ENCODE measurements at places on chromosomes 4 and X.

DNA sequence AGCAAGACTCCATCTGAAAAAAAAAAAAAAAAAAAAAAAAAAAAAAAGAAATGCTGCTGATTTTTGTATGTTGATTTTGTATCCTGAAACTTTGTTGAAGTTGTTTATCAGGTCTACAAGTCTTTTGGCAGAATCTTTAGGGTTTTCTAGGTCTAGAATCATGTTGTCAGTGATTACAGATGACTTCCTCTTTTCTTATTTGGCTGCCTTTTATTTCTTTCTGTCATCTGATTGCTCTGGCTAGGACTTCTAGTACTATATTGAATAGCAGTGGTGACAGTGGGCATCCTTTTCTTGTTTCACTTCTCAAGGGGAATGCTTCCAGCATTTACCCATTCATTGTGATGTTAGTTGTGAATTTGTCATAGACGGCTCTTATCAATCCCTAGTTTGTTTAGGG is 334.4 kb downstream of the SPRY1 start:
- no peak for DNase-seq

- no peak for DNase-seq
Observed at GRCh38 chrX:68827256-68827655, 1.6 kb upstream of the EFNB1 start.

GRCh38 chr4:44447563-44448504 is 775 bp downstream of the KCTD8 start:
- no peak for DNase-seq

DNA sequence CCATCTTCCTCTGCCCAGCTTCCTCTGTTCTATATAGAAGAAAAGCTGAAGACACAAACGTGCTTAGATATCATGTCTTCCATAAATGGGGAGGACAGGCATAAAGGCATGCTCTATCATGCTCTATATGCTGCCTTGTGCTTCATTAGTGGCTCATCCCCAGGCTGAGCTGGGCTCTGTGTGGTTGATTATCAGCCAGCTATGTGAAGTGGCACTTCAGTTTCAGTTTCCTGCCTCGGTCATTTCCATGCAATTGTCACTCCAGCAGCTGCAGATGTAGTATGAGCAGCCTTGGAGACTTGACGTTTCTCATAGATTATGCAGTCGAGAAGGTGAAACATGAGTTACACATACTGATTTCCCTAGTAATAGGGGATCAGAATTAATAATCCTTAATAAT is 106.2 kb downstream of the SYTL5 start:
- DNase-seq: no peak

DNA sequence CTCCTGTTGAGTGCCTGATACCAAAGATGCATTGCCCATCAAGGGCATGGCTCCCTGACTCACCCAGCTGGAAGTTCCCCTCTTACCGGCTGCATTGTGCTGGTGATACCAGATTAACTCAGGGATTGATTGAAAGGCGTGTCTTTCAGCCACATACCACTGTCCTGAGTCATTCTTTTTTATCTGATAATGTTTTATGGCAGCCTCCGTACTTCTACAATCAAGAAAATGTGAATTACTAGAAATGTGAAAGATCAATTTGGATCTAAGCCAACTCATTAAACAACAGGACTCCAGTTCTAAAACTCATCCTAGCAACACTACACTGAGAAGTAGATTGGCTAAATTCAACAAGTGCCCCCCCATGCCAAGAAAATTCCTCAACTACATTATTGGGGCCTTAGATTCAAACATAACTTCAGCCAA is 40.0 kb downstream of the TXK start:
- DNase-seq: no peak

- DNase-seq: no peak
Observed at GRCh38 chr4:121277194-121278105, 103.4 kb downstream of the QRFPR start.

Data from fibroblast of skin of left biceps (primary cell).